ENCODE measurements at places on chromosomes 2 and 18.

GRCh38 chr2:29405707-29406106 is 290.5 kb downstream of the CLIP4 start:
- no peak for DNase-seq

GRCh38 chr2:54701029-54701428 is 22.4 kb upstream of the EML6 start:
- DNase-seq: no peak

DNA sequence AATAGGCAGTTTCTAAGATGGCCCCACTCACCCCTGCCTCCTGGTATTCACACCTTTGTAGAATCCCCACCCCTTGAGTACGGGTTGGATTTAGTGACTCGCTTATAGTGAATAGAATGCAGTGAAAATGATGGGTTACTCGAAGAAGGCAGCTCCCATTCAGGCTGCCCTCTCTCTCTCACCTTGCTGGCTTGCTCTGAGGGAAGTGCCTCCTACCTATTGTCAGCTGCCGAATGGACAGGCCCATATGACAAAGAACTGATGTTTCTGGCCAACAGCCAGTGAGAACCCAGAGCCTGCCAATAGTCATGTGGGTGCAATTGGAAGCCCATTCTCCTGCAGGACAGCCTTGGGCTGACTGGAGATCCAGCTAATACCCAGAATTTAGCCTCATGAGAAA is 22.1 kb upstream of the RNF103 start:
- no peak for DNase-seq

- peak; percentile 43 for DNase-seq
These were observed 891 bp upstream of the NR4A2 start for GRCh38 chr2:156333274-156333950.

- DNase-seq: no peak
These were observed 16.5 kb downstream of the SFXN5 start for GRCh38 chr2:73054980-73055379.

DNA sequence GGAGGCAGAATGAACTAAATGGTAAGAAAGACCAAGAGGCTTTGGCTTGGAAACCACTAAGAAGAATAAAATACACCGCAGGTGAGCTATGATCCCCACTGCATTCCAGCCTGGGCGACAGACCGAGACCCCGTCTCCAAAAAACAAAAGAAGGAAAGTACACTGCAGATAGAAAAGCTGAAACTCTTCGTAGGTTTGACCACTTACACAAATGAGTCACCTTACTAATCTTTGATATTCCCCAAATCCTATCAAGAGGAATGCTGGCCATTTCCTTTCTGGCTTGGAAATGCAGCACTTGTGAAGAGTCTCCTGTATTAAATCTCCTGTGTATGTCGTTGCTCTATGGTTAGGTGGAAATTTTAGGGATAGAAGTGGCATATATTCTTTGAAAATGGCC is 108.8 kb downstream of the MTCL1 start:
- DNase-seq: peak; percentile 33
